ENCODE measurements at places on chromosomes 2 and 18.

- no peak for DNase-seq
Observed at GRCh38 chr18:48813321-48813720, 137.4 kb downstream of the SMAD7 start.

DNA sequence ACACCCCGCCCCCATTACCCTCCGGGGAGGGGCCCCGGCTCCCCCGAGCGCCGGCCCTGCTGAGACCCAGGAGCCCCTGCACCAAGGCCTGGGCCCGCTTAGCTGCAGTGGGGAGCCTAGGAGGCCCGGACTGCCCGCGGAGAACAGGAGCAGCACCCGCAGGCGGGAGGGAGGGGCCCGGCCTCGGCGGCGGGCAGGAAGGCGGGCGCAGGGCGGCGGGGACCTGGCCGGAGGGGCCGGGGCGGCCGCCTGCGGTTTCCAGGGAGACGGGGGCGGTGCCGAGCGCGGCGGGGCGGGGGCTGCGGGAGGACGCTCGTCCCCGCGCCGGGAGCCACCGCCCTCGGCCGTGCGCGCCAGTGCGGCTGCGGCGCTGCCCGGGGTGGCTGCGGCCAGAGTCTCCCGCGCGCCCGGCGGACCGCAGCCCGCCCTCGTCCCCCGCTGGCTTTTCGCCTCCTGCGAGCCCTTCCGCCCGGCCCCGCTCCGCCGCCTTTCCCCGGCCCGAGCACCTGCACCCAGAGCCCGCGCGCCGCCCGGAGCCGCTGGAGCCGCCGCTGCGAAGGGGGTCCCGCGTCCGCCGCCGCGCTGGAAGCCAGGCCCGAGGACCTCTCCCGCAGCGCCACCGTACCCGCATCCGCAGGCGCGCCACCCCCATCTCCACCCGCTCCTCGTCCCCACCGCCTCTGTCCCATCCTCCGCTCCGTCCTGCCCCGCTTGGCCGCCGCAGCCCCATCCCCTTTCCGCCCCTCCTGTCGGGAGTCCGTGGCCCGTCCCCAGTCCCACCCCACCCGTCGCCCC is 17.2 kb downstream of the GPC1 start:
- no peak for DNase-seq

- DNase-seq: no peak
Observed at GRCh38 chr2:173770947-173771678, 194.1 kb downstream of the SP3 start.

- no peak for DNase-seq
Observed at GRCh38 chr2:83633423-83633822, 825.7 kb downstream of the SUCLG1 start.

GRCh38 chr2:46032161-46032813 is 264.9 kb upstream of the EPAS1 start:
- DNase-seq: no peak

DNA sequence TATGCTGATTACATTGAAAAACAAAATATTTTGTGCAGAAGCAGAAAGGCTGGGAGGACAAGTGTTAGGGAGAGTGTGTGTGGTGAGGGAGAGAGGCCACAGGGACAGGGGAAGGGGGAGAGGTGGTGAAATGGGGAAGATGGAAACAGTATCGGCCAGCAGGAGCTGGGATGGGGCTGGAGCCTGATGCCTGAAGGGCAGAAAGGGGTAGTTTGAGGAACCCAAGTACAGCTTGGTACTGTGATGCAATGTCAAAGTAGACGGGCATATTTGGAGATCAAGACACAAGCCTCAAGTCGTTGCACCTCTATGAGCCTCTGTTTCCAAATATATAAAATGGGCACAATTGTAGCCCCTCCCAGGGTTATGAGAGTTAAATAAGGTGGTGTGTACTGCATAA is 152.1 kb downstream of the LPIN1 start:
- DNase-seq: no peak

GRCh38 chr2:223001797-223002175 is 50.2 kb upstream of the KCNE4 start:
- DNase-seq: no peak

GRCh38 chr18:10067670-10068659 is 154.1 kb downstream of the VAPA start:
- DNase-seq: no peak

GRCh38 chr2:145558617-145559350 is 1038.9 kb upstream of the ZEB2 start:
- DNase-seq: no peak

DNA sequence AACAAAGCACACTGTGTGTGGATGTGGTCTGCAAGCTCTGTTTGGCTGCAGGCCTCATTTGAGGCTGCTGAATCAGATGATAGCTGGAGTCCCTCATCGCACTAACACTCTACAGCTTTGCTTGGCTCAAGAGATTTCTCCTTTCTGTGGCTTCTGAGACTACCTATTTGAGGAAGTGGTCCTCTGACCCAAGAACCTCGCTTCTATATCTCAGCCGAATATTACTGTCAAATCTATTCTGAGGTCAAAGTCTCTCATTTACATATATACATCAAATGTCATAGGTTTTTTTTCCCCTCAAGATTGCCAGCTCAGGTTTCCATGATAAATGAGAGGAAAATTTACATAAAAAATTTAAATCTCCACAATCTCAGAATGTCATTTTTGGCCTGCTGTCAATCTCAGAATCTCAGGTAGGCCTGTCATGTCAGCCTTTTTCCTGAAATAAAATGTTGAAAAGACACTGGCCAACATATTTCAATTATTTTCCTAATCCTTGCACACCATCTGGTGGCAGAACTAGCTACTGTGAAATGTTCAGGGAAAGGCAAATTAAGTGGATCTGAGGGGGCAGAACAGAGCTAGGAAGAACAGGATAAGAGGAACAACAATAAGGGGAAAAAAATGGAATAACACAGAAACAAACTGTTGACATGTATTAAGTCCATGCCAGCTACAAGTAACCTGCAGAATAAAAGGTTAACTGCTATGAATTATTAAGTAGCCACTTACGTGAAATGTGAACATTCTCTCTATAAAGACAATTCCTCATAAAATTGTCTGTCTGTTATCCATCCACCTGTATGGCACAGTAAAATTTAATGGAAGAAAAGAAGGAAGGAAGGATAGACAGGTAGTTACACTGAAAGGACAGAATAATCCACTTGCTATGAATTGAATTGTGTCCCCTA is 39.3 kb downstream of the AP1S3 start:
- no peak for DNase-seq
